Stimulated activated CD8-positive, alpha-beta memory T cell treated with anti-CD3 and anti-CD28 coated beads, Interleukin-12 subunit alpha, Interleukin-12 subunit beta, amount 100 ng/mL, for 4 hours (primary cell): ENCODE measurements at places on chromosomes 3 and 15.

GRCh38 chr3:100503448-100503847 is 11.0 kb downstream of the TMEM45A start:
- no peak for DNase-seq

DNA sequence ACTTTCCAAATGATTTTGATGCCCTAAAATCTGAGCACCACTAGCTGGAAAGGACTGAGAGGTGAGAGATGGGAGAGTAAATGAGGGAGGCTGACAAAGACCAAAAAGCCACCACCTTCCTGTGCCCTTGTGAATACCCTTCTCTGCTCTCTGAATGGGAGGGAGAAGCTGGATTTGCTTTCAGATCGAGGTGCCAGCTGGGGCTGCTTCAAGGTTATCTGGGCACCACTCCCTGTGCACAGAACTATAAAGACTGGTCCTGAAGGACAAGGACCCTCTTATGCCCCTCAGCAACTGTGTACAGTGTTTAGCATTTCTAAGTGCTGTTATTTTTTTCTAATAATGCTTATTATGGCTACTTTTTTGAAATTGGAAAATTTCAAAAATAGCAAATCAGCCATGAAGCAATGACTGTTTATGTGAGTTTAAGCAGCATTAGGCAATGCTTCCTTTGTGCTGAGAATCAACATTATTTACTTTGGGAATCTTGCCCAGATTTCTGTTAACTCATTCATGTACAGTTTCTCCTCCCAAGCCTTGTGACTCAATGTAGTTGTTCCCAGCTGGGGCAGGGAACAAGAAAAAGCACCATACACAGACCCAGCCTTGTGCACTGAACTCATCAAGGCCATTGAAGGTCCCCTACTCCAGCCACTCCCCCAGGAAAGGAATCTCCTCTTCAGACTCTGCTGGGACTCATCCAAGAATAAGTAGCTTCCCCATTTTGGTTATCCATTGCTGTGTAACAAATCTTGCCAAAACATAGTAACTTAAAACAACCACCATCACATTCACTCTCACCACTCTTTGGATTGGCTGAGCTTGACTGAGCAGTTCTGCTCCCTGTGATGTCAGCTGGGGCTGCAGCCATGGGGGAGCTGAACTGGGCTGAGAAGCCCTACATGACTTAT is 37.3 kb upstream of the CDV3 start:
- no peak for DNase-seq

DNA sequence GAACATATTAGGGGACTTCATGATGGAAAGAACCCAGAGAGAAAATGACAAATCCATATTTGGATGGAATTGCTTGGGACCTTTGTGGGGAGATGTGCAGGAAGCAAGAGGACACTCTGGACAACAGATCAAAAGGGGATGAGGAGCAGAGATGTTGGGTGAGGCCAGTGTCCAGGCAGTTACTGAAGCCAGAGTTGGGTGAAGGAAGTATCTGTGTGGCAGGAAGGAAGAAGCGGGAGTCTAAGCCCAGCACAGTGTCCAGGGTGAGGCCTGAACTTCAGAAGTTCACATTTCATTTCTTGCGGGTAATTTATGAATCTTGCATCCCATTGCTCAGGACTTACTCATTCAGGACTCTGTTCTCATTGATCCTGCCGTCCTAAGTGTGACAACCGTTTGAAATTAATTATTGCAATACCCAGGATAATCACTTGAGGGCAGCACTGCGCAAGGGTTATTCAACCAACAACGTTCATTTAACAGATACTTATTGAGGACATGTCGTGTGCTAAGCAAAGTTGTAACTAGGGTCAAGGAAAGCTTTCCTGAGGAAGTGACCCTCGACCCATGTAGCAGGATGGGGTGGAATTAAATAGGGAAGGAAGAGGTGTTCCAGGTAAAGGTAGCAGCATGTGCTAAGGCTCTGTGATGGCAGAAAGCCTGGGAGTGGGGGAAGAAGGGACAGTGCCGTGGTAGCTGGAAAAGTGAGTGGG is 61.3 kb upstream of the CMTM8 start:
- no peak for DNase-seq

GRCh38 chr3:159823780-159824179 is 164.9 kb upstream of the IL12A start:
- DNase-seq = no peak

DNA sequence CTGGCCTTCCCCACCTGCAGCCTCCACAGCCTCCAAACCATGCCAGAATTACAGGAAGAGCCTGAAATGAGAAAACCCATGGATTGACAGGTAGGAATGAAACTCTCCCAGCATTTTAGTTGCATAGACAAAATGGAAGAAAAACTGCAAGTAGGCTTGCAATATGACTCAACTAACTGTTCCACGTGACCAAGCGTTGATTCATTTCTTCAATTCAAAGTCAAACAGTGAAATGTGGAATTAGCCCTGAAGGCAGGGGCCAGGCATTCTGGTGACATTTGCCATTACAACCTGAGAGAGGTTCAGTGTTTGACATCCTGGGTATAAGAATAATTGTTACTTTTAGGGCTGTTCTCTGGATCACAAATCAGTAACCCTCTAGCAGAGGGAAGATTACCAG is 676.5 kb upstream of the CFAP20DC start:
- no peak for DNase-seq
